ENCODE measurements at places on chromosomes 7 and 10. TPM values are rescaled to one million over a fixed set of nuclear protein-coding genes. Genes with fewer than 3 reads are reported as not detected.

DNA sequence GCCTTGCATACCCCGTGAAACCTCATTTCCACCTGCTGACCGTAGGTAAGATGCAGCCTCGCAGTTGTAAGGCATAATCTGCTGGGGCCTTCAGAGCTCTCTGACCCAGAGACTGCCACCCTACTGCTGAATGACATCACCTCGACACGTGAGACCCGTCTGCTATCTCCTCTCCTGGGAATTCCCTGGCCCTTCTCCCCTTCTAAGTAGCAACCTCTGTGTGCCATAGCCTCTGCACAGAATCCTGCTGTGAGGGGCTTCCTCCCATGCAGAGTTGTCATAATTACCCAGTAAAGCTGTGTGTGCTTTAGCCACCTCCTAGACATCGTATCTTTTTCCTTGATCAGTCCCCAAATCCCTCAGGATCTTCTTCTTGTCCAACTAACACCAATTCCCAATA is 106.7 kb downstream of the CACNB2 start:
- DNase-seq = no peak

DNA sequence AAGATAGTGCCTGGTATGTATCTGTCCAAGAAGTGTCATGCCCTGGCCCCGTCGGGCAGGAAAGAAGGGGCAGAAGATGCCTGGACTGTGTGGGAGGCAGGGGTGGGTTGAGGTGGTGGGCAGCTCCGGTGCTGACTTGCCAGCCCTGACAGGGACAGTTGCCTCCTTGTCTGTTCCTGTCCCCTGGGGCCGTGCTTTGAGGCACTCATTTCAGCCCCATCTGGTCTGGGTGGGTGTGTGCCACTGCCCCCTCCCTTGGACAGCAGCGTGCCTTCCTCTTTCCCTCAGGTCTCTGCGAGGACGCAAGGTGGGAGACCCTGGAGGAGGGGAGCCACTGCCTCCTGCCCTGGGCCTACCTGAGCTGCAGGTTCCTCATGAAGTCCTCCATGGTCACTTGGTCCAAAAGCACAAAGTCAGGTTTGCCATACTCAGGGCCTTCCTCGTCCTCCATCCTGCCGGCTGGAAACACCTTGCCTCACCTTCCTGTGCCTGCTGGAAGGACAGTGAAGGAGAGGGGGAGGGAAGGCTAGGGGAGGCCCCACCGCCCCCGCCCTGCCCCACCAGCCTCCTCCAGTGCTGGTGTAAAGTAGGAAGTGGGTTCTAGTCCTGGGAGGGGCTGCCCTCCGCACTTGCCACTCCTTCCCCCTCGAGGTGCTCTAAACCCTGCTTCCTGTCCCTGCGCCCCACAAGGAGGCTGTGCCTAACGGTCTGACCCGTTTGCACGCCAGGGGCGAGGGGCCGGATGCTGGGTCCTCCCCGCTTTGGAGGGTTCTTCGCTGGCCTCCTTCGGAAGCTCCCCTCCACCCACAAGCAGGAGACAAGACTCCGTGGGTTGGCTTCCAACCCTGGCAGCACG is at the start of gene MYO1G:
Gene MYO1G, minus strand, starts transcription at position 505 of the 856 bp plus-strand sequence. Its CDS starts 54 bp downstream, at position 451.
- no peak for DNase-seq

The NPSR1 gene
- total RNA-seq = not detected

GRCh38 chr10:114729103-114729659 is 71.1 kb upstream of the ABLIM1 start:
- DNase-seq = no peak

The SPAG6 gene
- total RNA-seq = not detected

The MSANTD7 gene
- 16.0 TPM for total RNA-seq

- DNase-seq = no peak
Measured at GRCh38 chr10:114048472-114048871, 4.8 kb downstream of the ADRB1 start.

DNA sequence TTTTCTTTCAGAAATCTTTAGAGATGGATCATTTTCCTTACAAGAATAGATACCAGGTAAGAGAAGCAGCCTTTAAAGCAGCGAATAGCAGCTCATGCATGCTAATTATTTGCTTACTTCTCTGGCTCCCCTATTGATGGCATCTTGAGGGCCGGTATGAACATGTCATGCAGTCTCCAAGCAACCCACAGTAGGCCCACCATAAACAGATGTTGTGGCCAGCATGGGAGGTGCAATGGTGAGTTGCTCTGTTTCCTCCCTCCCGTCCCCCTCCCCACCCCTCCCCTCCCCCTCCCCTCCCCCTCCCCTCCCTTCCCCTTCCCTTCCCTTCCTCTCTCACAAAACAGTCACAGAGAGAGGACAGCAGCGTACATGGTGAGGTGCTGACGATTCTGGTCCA is 9.7 kb upstream of the ZNF273 start:
- DNase-seq = no peak

DNA sequence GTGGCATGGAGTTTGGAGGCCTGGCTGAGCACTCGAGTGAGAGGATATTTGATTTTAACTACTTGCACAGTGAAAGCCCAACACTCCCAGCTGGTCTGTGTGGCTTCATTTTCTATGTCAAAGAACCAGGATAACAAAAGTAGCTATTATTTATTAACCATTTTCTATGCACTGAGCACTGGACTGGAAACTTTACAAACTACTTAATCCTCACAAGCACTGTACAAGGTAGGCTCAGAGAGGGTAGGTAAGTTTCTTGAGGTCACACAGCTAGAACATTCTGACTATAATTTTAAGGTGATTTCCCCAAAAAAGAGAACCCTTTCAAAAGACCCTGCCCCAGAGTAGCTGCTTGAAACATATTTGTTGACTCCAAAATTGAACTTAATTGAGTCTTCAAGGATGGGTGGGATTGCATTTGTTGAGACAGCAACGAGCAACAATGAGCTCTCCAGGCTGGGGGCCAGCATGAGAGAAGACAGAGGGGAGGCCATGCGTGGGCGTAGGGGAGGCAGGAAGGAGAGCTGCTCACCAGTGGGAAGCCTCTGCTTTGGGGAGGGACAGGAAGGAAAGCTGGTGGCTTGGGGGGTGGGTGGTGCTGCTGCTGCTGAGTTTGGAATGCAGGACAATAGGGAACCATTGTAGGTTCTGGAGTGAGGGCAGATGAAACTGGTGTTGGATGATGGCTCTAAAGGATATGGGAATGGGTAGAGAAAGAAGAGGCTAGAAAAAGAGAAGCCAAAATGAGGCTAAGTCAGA is 31.5 kb downstream of the FAM241B start:
- no peak for DNase-seq

GRCh38 chr10:110613341-110613995 is 30.7 kb upstream of the RBM20 start:
- no peak for DNase-seq

DNA sequence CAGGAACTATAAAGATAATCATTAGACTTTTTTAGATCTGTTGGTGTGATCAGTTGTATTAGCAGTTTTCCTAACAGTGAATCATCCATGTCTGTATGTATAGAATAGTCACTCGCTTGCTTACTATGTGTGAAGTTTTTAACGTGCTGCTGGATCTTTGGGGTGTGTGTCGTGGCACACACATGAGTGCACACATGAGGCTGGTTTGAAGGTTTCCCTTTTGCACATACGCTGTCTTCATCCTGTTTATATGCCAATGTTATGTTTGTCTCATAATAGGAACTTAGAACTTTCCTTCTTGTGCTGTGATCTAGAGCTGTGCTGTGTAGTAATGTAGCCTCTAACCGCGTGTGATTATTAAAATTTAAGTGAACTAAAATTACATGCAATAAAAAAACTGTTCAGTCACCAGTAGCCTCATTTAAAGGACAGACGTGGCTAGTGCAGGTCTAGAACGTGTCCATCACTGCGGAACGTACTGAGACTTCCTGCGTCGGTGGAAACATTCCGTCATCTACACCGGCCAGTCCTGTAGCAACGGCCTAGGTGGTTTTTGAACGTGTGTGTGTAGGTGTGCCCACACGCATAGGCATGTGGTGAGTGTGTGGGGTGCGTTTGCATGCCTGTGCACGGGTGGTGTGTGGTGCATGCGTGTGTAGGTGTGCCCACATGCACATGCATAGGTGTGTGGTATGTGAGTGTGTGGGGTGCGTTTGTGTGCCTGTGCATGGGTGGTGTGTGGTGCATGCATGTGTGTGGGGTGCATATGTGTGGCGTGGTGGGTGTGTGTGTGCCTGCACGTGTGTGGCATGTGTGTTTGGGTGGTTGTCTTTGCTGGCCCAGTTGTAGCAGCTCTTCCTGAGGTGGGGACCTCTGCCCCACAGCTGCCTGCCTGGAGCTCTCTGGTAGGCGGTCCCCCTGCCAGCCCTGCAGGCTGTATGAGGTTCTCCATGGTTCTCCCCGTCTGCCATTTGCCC is 56.6 kb downstream of the INPP5A start:
- DNase-seq = no peak

The SPDYE11 gene
- total RNA-seq = not detected

- DNase-seq = no peak
Measured at GRCh38 chr10:131972474-131973071, 9.2 kb downstream of the BNIP3 start.

GRCh38 chr7:70612811-70613210 is 519.1 kb upstream of the GALNT17 start:
- no peak for DNase-seq

DNA sequence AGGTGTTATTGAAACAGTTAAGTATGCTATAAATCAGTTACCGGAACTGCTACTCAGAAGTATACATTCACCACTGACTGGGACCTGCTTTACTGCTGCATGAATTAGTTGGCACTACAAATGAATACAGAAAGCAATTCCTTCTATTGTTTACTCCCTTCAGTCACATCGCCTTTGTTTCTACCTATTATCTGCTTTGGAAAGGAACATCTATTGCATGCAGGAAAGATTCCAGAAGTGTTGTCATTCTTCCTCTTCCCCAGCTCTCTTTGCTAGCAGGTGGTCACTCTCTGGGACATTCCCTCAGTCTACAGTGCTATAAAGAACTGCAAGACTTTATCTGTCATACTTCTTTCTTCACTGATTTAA is 131.3 kb downstream of the ANK3 start:
- no peak for DNase-seq

The IDI2 gene
- not detected for total RNA-seq

GRCh38 chr10:93259126-93259525 is 185.4 kb downstream of the CYP26A1 start:
- no peak for DNase-seq

The MPLKIP gene
- total RNA-seq = 30.8 TPM
